ENCODE measurements at places on chromosomes 5 and 9. TPM values are rescaled to one million over a fixed set of nuclear protein-coding genes. Genes with fewer than 3 reads are reported as not detected.

GRCh38 chr5:81971111-81971711, 612 bp upstream of the ATG10 start:
- no peaks in the 10 kb centered on the region for H3K27me3 ChIP-seq
- H3K36me3 ChIP-seq: no peaks in the 10 kb centered on the region

GRCh38 chr5:4335078-4335477, 739.4 kb downstream of the IRX1 start:
- no peaks in the 10 kb centered on the region for H3K36me3 ChIP-seq
- H3K27ac ChIP-seq: no peak overlapping the region
- H3K4me3 ChIP-seq: no peak overlapping the region
- H3K4me1 ChIP-seq: no peaks in the 10 kb centered on the region
- H3K27me3 ChIP-seq: no peaks in the 10 kb centered on the region

DNA sequence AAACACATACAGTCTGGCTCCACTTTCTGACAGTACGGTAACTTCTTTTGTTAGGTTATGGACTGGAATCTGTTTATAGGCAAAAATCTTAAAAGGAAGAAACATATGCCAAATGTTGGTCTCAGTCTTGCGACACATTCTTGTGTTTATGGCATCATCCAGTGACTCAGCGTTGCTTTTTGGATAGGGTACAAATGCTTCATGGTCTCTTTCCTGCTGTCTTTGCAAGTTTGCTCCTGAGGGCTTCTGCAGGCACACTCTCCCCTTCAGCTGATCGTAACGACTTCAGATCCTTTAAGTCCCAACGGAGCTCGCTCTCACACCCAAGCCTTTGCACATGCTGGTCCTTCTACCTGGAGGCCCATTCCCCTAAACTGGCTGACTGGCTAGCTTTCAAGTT, 23.6 kb upstream of the TNFSF8 start:
- no peak overlapping the region for H3K4me3 ChIP-seq
- H3K36me3 ChIP-seq: peaks cover 16% of the 10 kb centered on the region
- H3K4me1 ChIP-seq: peaks cover 36% of the 10 kb centered on the region
- no peak for DNase-seq
- H3K27ac ChIP-seq: no peak overlapping the region

- H3K27me3 ChIP-seq: no peaks in the 10 kb centered on the region
- no peak overlapping the region for H3K27ac ChIP-seq
- H3K4me1 ChIP-seq: peaks cover 14% of the 10 kb centered on the region
- H3K36me3 ChIP-seq: peaks cover 10% of the 10 kb centered on the region
- no peak overlapping the region for H3K4me3 ChIP-seq
These were observed 2.7 kb upstream of the LARS1 start for GRCh38 chr5:146185161-146185560.

GRCh38 chr5:38121420-38121819, 136.9 kb upstream of the EGFLAM start:
- no peak for DNase-seq
- H3K4me1 ChIP-seq: peaks cover 3% of the 10 kb centered on the region
- peaks cover 7% of the 10 kb centered on the region for H3K27me3 ChIP-seq
- H3K27ac ChIP-seq: no peak overlapping the region
- no peak overlapping the region for H3K4me3 ChIP-seq

DNA sequence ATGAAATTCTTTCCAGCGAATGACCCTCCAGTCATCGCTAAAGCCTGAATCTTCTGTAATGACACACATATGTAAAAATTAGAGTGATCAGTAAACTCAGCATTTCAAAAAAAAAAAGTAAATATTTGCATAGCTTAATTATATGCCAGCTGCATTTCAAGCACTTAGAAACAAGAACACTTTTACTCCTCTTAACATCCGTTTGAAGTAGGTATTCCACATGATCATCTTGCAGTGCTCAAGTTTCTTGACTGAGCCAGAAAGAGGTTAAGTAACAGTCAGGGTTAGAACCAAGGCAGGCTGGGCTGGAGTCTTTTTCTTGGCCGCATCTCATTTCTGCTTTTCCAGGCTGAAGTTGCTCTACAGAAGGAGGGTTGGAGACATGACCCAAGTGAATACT, 27.6 kb downstream of the EGFLAM start:
- H3K27ac ChIP-seq: no peak overlapping the region
- no peak overlapping the region for H3K4me3 ChIP-seq
- no peaks in the 10 kb centered on the region for H3K36me3 ChIP-seq
- DNase-seq: no peak

The OR1Q1 gene
- not detected for total RNA-seq

DNA sequence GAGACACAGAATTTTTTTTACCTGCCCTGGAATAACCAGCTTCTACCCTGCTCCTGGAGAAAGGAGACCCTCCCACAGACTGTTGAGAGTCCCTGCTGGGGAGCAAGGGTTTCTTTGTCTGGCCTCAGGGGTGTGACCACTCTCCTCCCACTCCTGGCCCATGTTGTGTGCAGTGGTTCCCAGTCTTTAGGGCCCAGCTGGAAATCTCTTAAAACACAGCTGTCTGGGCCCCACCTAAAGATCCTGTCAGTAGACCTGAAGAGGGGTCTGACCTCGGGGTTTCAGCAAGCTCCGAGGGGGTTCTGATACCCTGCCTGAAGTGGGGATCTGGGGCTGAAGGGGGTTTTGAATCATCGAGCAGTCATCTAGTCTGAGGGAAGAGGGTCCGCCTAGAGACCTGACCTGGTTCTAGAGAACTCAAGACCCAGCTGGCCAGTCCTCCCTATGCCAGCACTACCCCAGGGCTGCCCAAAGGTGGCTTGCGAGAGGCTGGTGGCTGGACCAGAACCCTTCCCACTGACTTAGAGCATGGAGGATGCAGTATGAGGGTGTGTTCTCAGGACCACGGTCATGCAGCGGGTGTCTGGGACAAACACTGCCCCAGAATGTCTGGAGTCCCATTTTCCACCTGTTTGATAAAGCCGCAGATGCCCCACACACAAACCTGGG, 8.1 kb upstream of the UNC5A start:
- peaks cover 14% of the 10 kb centered on the region for H3K27me3 ChIP-seq
- H3K4me3 ChIP-seq: no peak overlapping the region
- no peaks in the 10 kb centered on the region for H3K36me3 ChIP-seq
- DNase-seq: no peak

- H3K27me3 ChIP-seq: no peaks in the 10 kb centered on the region
- no peak overlapping the region for H3K27ac ChIP-seq
- DNase-seq: peak; percentile 34
- H3K4me1 ChIP-seq: peaks cover 4% of the 10 kb centered on the region
- H3K36me3 ChIP-seq: no peaks in the 10 kb centered on the region
These were observed 12.4 kb downstream of the CBY3 start for GRCh38 chr5:179668391-179668790.

DNA sequence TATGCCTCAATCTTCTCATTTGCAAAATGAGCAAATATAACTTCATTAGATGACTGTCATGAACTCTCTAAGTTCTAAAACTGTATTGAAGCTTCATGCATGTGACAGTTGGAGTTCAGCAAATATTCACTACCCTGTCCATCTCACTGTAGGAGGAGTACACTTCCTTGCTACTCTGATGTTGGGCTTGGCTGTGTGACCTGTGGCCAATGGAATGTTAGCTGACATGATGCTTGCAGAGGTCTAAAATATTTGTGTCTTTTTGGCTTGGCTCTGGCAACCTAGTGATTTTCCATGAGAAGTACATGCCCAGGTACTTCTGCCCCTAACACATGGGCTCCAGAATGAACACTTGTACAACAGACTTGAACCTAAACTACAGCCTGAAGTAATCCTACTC, 203.1 kb upstream of the ANKH start:
- no peak for DNase-seq
- H3K27me3 ChIP-seq: no peaks in the 10 kb centered on the region
- no peak overlapping the region for H3K27ac ChIP-seq
- H3K36me3 ChIP-seq: no peaks in the 10 kb centered on the region
- no peaks in the 10 kb centered on the region for H3K4me1 ChIP-seq

DNA sequence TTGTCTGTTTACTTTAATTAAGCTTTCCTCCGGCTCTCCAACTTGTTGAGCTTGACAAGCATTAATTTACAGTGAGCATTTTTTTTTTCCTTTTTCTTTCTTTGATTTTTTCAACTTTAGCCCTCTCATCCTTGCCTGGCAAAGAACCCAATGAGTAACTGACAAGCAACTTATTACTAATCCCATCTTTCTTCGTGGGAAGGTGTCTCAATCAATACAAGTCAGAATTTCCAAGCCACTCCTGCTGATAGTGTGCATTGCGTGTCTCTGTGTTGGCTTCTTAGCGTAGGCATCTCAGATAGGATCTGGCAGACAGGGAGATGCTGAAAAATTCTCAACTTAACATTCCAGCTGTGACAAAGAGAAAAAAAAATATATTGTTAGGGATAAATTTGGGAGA, 527.7 kb upstream of the WWC1 start:
- H3K4me1 ChIP-seq: no peaks in the 10 kb centered on the region
- no peaks in the 10 kb centered on the region for H3K36me3 ChIP-seq
- H3K27me3 ChIP-seq: no peaks in the 10 kb centered on the region
- no peak overlapping the region for H3K27ac ChIP-seq
- H3K4me3 ChIP-seq: no peak overlapping the region

DNA sequence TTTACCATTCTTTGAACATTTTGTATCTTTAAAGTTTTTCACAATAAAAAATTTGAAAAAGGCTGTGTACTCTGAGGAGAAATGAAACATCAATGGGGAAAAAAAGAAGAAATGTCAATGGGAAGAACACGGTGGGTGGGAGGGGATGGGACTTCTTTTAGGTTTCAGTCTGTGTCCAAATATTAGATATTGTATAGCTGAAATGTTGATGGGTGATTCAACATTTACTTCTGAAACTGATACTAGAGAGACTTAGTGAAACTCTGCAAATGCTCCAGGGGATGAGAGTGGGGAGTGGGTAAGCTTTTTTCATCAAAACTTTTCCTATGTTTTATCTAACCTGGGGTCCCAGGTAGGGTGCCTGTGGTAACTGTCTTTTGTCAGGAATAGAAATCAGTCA, 311.9 kb downstream of the MAN2A1 start:
- peaks cover 8% of the 10 kb centered on the region for H3K4me1 ChIP-seq
- DNase-seq: no peak
- H3K36me3 ChIP-seq: no peaks in the 10 kb centered on the region
- no peaks in the 10 kb centered on the region for H3K27me3 ChIP-seq
- no peak overlapping the region for H3K27ac ChIP-seq

- no peak overlapping the region for H3K27ac ChIP-seq
- H3K4me3 ChIP-seq: no peak overlapping the region
- H3K4me1 ChIP-seq: no peaks in the 10 kb centered on the region
- no peaks in the 10 kb centered on the region for H3K36me3 ChIP-seq
- no peak for DNase-seq
These were observed 39.8 kb upstream of the ALDH1B1 start for GRCh38 chr9:38352530-38353328.

The GRXCR2 gene
- total RNA-seq: not detected

DNA sequence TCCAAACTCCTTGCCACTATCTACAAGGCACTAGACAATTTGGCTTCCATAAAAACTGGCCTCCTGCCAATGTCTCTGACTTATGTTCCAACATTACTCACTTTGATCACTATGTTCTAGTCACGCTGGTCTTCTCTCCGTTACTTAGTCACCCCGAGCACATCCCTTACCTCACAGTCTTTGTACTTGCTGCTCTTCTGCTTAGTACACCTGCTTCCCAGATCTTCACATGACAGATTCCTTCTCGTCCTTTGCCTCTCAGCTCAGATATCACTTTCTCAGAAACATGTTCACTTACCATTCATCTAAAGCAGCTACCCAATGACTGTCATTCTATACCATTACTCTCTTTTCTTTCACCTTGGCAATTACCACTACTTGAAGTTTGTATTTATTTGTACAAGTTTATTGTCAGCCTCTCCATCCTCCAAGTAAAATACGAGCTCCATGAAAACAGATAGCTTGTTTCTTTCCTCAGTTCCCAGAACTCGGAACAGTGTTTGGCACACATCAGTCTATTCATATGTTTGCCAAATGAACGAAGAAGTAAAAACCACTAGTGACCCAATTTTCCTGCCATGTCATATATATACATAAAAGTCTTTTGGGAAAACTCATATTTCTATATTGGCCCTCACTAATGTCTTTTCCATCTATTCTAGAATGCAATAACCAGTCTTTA, 5.9 kb upstream of the SLC22A5 start:
- no peak overlapping the region for H3K4me3 ChIP-seq
- DNase-seq: no peak
- H3K27me3 ChIP-seq: no peaks in the 10 kb centered on the region
- H3K36me3 ChIP-seq: no peaks in the 10 kb centered on the region
- H3K27ac ChIP-seq: no peak overlapping the region

GRCh38 chr5:151156507-151157420, 815 bp downstream of the ANXA6 start:
- H3K36me3 ChIP-seq: peaks cover 45% of the 10 kb centered on the region
- H3K4me1 ChIP-seq: peaks cover 55% of the 10 kb centered on the region
- no peaks in the 10 kb centered on the region for H3K27me3 ChIP-seq
- H3K4me3 ChIP-seq: peak overlapping the region; percentile 96
- peak overlapping the region; percentile 96 for H3K27ac ChIP-seq

The GFI1B gene
- not detected for total RNA-seq

DNA sequence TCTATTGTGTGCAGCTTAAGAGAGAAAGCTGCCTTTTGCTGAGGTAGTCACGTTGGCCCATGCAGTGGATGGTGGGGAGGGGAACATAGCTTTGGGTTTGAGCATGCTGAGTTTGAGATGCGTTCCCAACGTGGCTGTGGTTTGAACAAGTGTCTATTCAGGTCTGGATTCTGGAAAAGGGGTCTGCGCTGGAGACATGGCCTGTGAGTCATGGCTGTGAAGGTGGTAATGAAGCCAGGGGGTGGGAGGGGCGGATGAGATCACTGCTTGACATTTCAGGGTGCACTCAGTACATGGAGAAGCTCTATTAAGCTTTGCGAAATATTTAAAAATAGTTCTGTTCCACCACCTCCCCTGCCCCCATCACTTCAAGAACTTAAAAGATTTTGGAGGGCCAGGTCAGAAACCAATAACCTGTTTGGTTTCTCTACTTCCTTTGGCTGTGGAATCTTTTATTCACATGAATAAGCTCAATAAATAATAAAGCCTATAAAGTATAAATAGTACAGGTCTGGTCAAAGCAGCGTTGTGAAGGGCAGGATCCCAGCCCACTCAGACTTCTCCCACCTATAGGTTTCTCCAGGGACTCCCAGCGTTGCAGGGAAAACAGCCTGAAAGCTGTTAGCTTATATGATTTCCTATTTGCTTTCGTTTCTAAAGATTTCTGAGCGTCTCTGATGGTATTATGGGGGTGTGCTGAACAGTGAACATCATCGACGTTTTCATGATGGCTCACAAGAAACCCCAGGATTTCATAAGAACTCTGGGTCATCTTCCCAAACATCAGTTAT, 189.9 kb downstream of the NSG2 start:
- no peak for DNase-seq
- H3K4me1 ChIP-seq: no peaks in the 10 kb centered on the region
- peaks cover 1% of the 10 kb centered on the region for H3K27me3 ChIP-seq

GRCh38 chr9:91255327-91255726, 106.4 kb downstream of the AUH start:
- peaks cover 10% of the 10 kb centered on the region for H3K36me3 ChIP-seq
- no peak for DNase-seq
- no peaks in the 10 kb centered on the region for H3K27me3 ChIP-seq
- no peak overlapping the region for H3K27ac ChIP-seq
- peaks cover 38% of the 10 kb centered on the region for H3K4me1 ChIP-seq

GRCh38 chr5:93868851-93869250, 127.5 kb upstream of the POU5F2 start:
- H3K4me3 ChIP-seq: no peak overlapping the region
- no peak for DNase-seq
- no peak overlapping the region for H3K27ac ChIP-seq
- peaks cover 3% of the 10 kb centered on the region for H3K36me3 ChIP-seq
- H3K4me1 ChIP-seq: peaks cover 2% of the 10 kb centered on the region

- H3K36me3 ChIP-seq: no peaks in the 10 kb centered on the region
- H3K4me3 ChIP-seq: no peak overlapping the region
- no peaks in the 10 kb centered on the region for H3K4me1 ChIP-seq
- DNase-seq: no peak
- no peak overlapping the region for H3K27ac ChIP-seq
- H3K27me3 ChIP-seq: peaks cover 3% of the 10 kb centered on the region
These were observed 90.2 kb upstream of the LHFPL2 start for GRCh38 chr5:78738693-78739300.

The PCDHGA10 gene
- total RNA-seq: not detected

The SLCO6A1 gene
- not detected for total RNA-seq

Data from activated CD4-positive, alpha-beta T cell treated with anti-CD3 and anti-CD28 coated beads, Interleukin-2, amount 10 ng/mL, durations not matched to agents 7 days and 5 days (primary cell).